ENCODE measurements at places on chromosomes 4 and X.

- DNase-seq: no peak
Measured at GRCh38 chr4:39231660-39232059, 49.3 kb downstream of the WDR19 start.

- DNase-seq: no peak
Measured at GRCh38 chr4:171891038-171891437, 77.8 kb downstream of the GALNTL6 start.

GRCh38 chrX:54928876-54929275 is 8.3 kb downstream of the TRO start:
- no peak for DNase-seq

DNA sequence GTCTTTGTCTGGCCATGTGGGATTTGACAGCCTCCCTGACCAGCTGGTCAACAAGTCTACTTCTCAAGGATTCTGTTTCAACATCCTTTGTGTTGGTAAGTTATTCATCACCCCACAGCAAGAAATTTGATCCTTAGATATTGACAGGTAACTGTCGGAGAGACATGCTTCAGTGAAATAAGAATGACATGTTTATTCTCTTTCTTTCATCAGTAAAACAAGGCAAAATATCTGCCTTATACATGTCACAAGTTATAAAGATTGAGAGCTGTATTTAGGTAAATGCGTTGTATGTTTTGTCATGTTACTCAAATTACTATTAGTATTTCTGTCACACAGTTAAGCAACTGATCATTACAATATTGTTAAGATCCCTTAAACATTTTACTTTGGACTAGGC is 46.9 kb downstream of the SEPTIN11 start:
- no peak for DNase-seq

- no peak for DNase-seq
Measured at GRCh38 chr4:159221280-159221679, 118.4 kb downstream of the RAPGEF2 start.

GRCh38 chrX:20325786-20326388 is 59.2 kb upstream of the RPS6KA3 start:
- no peak for DNase-seq

DNA sequence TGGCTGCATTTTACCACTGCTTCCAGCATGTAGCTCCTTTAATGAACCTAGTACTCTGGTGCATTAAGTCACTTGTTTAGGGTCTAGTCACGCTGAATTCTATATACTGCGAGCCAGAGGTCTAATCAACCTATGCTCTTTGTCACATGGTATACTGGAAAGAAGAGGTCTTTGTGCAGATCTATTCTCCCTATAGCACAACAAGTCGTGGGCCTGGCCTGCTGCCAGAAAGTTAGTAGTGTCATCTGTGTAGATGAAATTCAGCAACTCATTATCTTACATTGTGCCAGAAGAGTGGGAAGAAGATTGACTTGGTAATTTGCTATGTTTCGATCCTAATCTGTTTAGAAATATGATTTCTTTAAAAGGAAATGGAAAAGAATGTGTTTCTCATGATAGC is 80.8 kb downstream of the AWAT2 start:
- DNase-seq: no peak

GRCh38 chr4:7419961-7420660 is 14.6 kb downstream of the PSAPL1 start:
- no peak for DNase-seq

DNA sequence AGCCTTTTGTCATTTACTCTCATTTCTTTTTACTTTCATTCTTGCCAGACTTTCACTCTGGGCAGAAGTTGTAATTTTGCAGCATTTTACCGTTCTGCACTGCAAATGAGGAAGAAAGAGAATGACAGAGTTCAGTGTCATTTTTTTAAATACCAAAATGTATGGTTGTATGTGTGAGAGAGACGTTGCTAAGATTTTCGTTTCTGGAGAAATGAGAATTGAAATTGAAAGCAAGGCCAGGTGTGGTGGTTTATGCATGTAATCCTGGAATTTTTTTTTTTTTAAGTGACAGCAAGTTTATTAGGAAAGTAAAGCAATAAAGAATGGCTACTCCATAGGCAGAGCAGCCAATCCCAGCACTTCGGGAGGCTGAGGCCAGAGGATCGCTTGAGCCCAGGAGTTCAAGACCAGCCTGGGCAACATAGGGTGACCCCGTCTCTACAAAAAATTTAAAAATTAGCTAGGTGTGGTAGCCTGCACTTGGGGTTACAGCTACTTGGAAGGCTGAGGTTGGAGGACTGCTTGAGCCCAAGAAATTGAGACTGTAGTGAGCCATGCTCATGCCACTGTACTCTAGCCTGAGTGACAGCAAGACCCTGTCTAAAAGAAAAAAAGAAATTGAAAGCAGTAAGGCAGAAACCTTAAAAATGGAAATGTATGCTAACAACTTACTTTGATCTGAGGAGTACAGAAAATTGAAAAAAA is 12.9 kb downstream of the DCK start:
- no peak for DNase-seq

GRCh38 chr4:138595731-138596460 is 353.7 kb upstream of the SLC7A11 start:
- DNase-seq: no peak
